ENCODE measurements at places on chromosomes 3 and 15.

GRCh38 chr15:68295014-68295805 lies 17.7 kb downstream of the FEM1B start:
- no peak for DNase-seq

DNA sequence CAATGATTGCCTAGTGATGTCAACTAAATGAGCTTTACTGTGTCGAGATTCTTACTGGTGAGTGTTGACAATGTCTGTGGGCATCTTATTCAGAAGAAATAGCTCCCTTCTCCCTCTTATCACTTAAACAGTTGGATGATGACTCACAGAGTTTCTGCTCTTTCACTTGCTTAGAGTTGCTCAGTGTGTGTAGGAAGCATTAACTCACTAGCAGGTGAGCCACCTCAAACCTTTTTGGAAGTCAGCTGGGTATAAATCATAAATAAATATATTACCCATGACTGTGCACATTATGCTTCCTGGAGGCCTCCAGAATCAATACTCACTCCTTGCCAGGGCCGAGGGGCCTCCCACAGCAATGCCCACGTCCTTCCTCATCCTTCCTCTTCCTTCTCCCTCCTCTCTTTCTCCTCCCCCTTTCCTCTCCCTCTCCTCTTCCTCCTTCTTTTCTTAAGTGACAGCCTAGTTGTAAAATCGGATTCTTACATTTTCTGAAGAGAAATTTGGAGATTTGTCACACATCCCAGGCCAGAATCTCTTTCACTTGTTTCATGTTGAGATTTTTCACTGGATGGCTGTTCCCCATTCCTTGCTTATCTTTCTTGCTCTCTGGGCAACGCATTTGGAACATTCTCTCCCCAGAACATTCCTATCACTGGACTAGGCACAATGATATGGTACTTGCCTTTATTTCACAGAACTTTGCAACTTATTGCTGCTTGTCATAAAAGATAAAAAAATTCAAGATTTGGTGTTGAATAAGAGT lies 17.5 kb downstream of the SHC4 start:
- DNase-seq = peak; percentile 35

DNA sequence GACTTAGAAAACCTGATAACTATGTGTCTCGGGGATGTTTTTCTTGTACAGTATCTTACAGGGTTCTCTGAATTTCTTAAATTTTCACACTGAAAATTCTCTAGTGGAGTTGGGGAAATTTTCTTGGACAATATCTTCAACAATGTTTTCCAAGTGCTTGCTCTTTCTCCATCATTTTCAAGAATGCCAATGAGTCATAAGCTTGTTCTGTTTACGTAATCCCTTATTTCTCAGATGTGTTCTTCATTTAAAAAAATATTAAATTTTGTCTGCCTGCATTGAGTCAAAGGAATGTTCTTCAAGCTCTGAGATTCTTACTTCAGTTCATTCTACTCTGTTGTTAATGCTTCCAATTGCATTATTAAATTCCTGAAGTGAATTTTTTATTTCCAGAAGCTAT lies 21.9 kb upstream of the PLSCR2 start:
- DNase-seq = no peak

DNA sequence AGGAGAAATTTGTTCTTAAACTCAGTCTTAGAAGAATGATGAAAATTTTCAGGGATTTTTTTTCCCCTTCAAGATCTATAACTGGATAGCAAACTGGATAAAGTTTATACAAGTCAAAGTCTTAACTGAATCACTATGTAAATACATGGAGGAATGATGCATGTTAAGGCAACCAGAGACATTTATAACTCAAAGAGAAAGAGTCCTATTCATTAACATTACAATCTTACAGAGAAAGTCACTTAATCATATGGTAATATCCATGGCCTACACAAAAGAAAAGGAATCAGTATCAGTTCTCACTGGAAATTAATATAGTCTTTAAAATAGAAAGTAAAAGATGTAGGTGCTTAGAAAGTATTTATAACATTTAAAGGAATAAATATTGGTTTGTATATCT lies 869.1 kb downstream of the TBL1XR1 start:
- DNase-seq = no peak

GRCh38 chr15:79185199-79185598 lies 94.6 kb upstream of the RASGRF1 start:
- peak; percentile 45 for DNase-seq

DNA sequence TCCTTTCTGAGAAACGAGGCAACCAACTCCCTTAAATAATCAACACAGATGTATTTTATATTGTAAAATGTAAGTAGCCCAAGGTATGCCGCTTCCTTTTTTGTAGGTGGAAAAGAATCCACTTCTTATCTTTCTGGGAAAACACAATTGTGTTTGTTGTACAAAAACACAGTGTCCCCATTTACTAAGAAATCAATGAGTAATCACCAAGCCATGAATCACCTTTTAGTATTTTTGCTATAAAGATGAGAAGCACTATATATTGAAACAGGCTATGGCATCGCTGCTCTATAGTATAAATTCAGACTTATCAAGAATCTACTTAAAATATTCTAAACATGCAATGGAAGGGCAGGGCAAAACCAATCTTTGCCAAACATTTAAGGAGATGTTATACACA lies 104.0 kb downstream of the TNIK start:
- no peak for DNase-seq

DNA sequence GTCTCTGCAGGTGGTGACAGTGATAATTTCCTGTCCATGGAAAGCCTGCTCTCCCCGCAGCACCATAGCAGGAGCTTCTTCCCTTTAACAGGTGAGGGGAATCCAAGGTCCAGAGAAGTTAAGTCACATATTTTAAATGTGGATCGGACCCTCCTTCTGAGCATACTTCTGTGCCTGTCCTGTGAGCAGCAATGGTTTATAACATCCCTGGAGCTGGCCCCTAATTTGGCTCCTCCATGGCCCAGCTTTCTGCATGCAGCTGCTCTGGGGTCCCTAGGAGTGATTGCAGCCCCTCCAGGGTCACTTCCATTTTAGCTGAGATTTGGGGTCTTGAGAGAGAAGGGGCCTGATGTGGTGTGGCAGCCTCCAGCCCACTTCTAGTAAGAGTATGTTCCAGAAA lies 127.8 kb downstream of the EEFSEC start:
- DNase-seq = no peak

- no peak for DNase-seq
Observed at GRCh38 chr3:152254041-152254440, 14.7 kb upstream of the MBNL1 start.

DNA sequence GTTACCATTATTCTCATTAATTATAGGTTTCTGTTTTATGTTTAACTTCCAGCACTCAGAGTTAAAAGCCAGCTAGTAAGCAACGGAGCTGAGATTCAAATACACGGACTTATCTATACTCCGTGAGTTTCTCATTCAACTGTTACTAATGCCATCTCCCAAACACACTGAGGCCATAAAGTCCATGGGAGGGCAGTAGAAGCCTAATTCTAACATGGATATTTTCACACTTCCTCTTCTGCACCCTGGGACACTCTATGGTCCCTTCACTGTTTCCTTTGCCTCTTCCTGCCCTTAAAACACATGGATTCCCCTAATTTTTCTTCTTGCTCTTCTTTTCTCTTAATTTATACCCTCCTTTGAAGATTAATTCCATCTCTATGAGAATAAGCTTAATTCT lies 245.0 kb downstream of the KLF13 start:
- DNase-seq = no peak

DNA sequence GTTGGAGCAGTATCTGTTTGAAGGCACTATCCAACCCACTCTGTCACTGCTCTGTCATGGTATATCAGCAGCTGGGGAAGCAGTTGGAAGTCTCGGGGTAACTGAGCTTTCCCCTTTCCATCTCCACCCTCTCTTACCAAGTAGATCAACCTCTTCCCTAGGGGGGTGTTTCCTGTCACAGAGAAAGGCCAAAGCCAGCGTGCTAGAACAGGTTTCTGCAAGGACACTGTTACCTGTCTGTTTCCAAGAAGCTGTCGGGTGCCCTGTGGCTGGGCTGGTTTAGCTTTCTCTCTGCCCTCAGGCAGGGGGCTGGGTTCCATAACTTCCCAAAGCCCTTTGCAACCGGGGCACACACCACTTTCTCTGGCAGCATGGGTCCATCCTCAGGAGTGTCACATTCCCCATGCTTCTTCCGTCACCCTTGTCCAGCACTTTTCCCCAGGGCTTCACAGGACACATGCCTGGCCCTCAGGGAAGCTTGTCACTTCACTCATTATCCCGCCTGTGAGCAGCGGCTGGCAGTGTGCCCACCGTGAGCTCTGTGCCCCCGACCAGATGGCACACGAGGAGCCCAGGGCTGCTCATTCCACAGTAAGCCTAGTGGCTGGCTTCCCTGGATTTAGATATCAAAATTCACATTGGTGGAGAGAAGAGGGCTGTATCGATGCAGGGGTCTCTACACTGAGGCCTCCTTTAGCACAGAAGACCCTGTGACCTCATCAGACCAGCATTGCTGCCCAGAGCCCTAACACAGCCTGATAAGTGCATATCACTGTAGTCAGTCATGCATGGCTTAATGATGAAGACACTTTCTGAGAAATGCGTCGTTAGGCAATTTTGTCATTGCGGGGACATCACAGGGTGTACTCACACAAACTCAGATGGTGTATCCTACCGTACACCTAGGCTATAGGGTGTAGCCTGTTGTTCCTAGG lies 205.8 kb downstream of the SLCO3A1 start:
- no peak for DNase-seq

DNA sequence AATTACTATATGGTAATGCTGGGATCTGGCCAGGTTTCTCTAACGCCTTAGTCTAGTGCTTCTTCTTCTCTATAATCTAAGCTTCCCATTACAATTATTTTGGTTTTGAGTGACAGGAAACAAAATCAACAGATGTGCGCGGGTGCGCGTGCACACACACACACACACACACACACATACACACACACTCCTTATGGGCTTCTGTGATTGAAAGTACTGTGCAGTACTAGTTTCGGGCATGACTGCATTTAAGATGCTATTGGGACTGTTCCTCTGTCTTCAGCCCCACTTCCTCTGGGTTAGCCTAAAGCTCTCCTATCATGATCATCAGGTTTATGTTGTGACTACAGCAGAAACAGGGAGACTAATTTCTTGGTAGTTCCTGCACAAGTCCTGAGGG lies 32.2 kb downstream of the EPHB1 start:
- no peak for DNase-seq

GRCh38 chr15:50148362-50148963 lies 29.4 kb upstream of the ATP8B4 start:
- DNase-seq = no peak

DNA sequence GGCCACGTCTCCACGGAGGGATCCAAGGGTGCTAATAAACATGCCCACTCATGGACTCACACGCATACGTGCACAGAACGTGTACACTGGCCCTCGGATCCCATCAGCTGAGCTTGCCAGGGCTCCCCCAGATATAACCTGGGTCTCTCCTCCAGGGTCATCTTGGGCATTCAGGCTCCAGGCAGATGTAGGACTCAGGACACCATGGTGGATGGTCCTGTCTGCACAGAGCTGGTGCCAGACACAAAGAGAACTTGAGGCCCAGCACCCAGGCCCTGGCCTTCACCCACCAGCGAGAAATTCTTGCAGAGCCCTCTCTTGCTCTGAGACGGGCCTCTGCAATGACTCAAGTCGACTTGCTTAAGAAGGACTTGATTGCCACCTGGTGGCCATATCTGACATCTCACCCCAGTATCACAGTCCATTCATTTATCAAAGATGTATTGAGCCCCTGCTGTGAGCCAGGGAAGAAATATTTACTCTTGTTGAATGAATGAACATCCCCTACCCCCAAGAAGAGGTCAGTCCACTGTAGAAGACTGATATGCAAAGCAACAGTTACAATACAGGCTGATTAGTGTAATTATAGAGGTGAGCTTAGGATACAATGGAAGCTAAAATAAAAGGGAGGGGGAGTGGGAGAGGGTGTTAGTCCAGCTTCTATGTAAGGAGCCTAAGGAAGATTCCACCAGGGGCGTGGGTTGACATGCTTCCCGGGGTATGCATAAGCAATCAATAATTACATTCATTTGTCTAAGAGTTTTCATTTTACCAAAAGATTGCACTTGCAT lies 34.2 kb upstream of the VPS8 start:
- peak; percentile 88 for DNase-seq

DNA sequence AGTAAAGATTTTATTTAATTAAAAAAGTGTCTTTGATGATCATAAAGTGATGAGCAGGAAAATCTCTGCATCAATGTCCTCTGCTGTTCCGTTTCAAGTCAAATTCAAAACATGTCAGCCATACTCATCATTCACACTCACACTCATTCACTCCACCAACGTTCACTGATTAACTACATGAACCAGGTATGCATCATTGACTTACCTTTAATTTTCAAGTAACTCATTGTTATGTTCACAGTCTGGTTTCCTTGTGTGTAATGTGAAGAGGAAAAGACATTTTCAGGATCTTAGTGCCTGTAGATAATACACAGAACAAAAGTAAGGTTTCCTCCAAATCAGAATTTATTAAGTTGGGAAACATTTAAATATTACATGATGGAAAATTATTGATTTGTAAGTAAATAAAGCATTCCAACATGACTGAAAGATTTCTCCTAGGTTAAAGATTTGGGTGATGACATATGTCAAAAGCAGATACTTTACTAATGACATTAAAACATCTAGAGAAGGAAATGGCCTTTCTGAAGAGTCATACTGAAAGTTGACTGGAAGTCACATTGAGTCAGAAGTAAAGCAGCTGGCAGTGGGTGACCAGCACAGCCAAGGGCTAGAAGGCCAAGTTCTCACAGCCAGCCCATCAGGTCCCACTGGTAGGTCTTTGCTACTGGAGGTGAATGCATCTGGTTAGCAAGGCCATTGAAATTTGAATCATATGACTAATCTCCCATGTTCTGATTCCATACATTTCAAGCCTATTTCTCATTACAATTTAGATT lies 251.9 kb downstream of the CDIN1 start:
- no peak for DNase-seq

DNA sequence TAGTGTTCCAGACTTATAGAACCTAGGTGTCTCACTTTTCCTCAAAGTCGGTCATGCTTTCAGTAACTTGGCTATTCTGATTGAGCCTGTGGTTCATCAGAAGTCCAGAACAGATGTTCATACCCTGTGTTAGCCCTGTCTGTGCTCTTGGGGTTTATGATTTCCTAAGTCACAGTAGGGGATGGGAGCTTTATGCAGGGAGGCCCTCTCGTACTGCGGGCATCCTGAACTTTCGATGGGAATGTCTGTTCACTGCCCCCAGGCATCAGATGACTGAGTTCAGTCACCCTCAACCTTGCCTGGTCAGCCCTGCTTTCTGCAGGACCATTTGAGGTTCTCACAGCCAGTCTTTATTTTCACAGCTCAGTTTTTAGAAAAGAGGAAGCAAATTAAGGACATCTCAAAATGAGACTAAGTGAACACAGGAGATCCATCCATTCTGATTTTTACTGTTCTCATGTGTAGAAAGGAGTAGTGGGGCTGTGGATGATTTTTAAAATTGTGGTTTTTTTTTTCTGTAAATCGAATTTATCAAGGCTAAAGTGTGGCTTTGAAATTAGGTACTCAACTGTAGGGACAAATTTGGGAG lies 71.3 kb downstream of the CMTM8 start:
- DNase-seq = no peak

DNA sequence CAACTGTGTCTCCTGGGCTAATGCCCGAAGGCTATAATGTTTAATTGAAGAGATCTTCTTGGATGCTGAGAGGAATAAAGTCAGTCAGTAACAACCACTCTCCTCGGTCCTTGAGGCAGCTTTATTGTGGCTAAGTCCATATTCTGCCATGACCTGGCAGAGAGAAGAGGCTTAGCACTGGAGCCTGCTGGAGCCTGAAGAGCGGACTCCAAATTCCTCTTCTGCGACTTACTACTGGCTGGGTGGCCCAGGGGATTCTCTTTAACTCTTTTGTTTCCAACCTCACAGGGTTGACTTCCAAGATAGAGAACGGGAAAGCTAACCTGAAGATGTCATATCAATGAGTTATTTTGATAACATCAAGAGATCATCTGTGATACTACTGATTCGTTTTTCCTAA lies 71.1 kb downstream of the MYO1E start:
- no peak for DNase-seq

- no peak for DNase-seq
Observed at GRCh38 chr15:53251523-53251922, 461.4 kb upstream of the ONECUT1 start.
